ENCODE measurements at places on chromosomes 5 and 9. TPM values are rescaled to one million over a fixed set of nuclear protein-coding genes. Genes with fewer than 3 reads are reported as not detected.
A peak's percentile ranks its signal among the peaks of the same experiment; 100 is the strongest.

The NUTM2G gene
- not detected for total RNA-seq

DNA sequence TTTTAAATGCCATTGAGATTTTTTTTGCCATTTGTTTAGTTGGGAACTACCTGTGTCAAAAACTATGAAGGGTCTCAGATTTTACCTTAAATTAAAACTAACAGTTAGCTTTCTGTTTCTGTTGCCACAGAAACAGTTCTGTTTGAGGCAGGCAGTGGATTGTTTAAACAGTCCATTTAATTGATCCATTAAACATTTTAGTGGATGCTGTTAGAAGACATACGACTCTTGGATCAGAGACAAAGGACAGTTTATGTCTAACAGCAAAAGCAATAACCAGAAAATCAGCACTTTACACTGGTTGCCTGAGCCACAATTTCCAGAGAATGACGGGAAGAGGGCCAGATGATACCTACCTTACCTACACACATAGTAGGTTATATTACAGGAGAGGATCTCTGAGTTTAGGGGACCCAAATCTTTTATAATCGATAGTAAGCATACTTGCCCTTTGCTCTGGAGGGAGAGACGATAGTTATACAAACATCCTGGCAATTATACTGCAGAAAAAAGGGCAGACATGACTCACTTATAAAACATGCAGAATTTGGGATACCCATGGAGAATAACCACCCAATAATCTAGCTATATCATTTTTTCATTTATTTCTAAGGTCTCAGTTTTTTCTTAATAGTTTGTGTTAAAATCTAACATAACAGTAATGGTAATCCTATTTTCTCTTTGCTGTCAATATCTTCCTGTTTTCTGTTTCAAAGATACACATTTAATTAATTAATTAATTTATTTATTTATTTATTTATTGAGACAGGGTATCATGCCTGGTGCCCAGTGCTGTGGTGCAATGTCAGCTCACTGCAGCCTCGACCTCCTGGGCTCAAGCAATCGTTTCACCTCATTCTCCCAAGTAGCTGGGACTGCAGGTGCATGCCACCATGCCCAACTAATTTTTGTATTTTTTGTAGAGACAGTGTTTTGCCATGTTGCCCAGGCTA, 136.7 kb upstream of the TNFAIP8 start:
- no peak for DNase-seq
- H3K4me1 ChIP-seq = no peaks in the 10 kb centered on the region
- no peaks in the 10 kb centered on the region for H3K36me3 ChIP-seq
- H3K27me3 ChIP-seq = no peaks in the 10 kb centered on the region
- H3K27ac ChIP-seq = no peak overlapping the region

DNA sequence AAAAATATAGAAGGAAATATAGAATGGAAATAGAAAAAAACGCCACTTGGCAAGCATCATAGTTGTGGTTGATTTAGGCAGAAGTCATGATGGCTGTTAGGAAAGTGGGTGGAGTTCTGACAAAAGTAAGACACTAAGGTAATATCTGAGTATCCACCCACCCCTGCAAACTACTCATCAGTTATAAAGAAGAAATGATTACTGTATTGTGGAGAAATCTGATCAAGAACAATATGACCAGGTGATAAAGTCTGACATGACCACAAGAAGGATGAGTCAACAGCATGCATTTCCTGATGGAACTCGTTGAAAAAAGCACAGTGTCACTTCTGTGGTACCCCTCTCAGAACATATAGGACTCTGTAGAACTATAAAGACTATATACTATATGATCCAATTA, 343.4 kb upstream of the PAPPA start:
- H3K27ac ChIP-seq = no peak overlapping the region
- H3K36me3 ChIP-seq = no peaks in the 10 kb centered on the region
- no peaks in the 10 kb centered on the region for H3K27me3 ChIP-seq
- peaks cover 8% of the 10 kb centered on the region for H3K4me1 ChIP-seq

- peaks cover 13% of the 10 kb centered on the region for H3K4me1 ChIP-seq
- no peaks in the 10 kb centered on the region for H3K27me3 ChIP-seq
- no peaks in the 10 kb centered on the region for H3K36me3 ChIP-seq
- no peak overlapping the region for H3K4me3 ChIP-seq
- H3K27ac ChIP-seq = no peak overlapping the region
Measured at GRCh38 chr5:143495110-143495509, 91.6 kb upstream of the NR3C1 start.

DNA sequence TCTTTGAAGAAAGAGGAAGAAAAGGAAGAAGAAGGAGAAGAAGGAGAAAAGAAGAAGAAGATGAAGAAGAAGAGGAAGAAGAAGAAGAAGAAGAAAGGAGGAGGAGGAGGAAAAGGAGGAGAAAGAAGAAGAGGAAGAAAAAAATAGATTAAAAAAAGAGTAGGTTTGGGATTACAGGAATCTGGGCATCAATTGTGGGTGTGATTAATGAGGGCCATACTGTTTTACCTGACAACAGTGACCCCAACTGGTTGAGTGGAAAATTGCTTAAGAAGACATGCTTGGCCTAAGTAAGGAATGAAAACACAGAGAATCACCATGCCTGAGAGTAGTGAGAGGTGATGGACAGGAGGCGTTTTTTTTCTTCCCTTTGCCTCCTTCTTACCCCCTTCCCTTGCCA, 114.6 kb downstream of the FAM170A start:
- peak; percentile 29 for DNase-seq
- H3K4me1 ChIP-seq = no peaks in the 10 kb centered on the region
- H3K27me3 ChIP-seq = no peaks in the 10 kb centered on the region
- H3K36me3 ChIP-seq = no peaks in the 10 kb centered on the region

GRCh38 chr9:132486706-132487350, 76.8 kb downstream of the CFAP77 start:
- H3K36me3 ChIP-seq = no peaks in the 10 kb centered on the region
- no peak overlapping the region for H3K27ac ChIP-seq
- H3K27me3 ChIP-seq = peaks cover 3% of the 10 kb centered on the region
- no peaks in the 10 kb centered on the region for H3K4me1 ChIP-seq
- H3K4me3 ChIP-seq = no peak overlapping the region

- H3K4me1 ChIP-seq = no peaks in the 10 kb centered on the region
- H3K27ac ChIP-seq = no peak overlapping the region
- no peak overlapping the region for H3K4me3 ChIP-seq
- H3K27me3 ChIP-seq = no peaks in the 10 kb centered on the region
Measured at GRCh38 chr5:103456476-103456875, 106.1 kb downstream of the NUDT12 start.

GRCh38 chr9:6302417-6302816, 25.8 kb upstream of the TPD52L3 start:
- H3K27me3 ChIP-seq = no peaks in the 10 kb centered on the region
- no peaks in the 10 kb centered on the region for H3K36me3 ChIP-seq
- no peaks in the 10 kb centered on the region for H3K4me1 ChIP-seq
- H3K4me3 ChIP-seq = no peak overlapping the region
- H3K27ac ChIP-seq = no peak overlapping the region
